ENCODE measurements at places on chromosomes 16 and 17.
A peak's percentile ranks its signal among the peaks of the same experiment; 100 is the strongest.

DNA sequence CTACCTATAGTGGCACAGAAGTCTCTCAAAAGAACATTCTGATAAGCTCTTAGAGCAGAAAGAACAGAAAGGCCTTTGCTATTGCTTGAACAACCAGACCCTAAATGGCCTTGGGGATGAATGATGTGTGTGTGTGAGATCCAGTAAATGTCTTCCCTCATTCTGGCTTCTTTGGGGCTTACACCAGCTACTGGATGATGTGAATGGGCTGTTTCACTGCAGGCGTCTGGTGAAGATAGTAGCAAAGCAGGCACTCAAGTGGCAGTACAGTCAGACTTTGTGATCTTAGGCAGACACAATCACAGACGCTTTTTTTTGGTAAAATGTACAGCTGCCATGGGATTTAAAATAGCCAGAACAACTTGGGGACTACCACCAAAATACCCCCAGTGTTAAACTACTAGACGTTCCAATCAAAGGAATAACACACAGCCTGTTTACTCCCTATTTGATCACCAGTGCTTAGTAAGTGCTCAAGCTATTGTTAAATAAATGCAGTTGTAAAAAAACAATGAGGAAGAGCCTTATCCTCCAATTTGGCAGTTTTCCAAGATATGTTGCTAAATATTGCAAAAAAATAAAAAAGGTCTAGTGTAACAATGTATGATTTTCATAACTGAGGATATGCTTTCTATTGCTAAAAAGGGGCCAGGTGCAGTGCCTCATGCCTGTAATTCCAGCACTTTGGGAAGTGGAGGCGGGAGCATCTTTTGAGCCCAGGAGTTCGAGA, 17.9 kb downstream of the NDUFAB1 start:
- DNase-seq: no peak

DNA sequence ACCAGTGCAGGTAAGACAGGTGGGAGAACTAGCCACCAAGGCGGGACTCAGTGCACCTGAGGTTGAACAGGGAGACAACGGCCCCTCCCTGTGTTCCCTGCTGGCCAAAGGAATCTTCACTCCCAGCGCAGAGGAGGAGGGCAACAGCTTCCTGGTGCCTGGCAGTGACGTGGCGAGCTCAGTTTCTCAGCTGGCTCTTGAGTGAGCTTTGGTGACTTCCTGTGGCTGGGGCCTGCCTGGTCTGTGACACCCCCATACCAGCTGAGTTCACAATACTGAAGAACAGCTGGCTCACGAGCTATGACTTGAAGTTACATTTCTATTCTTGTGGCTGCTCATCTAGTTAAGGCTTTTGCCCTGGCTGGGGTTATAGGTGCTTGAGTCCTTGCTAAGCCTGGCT, 26.1 kb downstream of the WNT9B start:
- DNase-seq: no peak

DNA sequence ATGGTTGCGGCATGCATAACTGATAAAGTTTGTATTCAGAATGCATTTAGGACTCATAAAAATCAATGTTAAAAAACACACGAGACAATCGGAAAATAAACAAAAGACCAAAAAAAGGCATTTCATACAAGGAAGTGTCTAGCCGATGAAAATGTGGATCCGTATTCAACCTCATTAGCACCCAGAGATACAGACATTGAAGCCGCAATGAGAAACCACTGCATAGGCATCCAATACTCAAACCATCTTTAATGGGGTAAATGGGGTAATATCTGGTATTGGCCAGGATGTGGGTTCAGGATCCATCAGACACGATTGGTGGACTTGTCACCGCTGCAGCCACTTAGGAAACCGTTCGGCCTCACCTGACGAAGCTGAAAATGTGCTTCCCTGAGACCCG, 47.4 kb upstream of the ENPP7 start:
- no peak for DNase-seq

DNA sequence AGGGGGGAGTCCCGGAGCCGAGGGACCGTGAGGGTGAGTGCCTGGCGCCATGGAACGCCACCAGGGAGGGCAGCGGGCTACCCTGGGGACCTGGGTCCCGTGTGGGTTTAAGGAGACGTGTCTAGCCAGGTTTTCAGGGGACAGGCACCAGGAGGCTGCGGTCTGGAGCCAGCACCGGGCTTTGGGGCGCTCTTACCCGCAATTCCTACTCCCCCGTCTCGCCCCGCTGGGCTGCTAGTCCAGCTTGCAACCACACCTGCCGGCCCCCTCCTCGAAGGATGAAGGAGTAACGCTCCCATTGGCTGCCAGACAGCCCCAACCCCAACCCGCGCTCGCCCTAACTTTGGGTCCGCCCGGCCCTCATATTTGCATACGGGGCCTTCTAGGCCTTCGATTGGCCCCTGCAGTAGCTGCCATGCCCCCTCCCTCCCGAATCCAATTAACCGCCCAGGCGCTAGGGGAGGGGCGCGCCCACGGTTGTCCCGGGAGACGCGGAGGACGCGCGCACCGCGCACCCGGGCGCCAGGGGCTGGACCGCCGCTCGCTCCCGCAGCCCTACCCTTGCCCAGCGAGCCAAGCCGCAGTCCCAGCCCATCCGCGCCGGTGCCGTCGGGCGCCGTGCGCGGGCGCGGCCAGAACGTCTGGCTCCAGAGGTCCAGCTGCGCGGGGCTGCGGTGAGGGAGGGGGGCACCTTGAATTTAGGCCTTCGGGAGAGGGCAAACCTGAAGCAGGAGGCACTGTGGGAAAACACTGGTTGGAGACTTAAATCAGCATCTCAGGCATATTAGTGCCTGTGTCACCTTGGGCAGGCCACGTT, at the start of gene TTLL6:
TSS of gene TTLL6 (minus strand) at position 456 of the 817 bp plus-strand sequence. CDS start at position 299, 157 bp downstream.
- DNase-seq: peak; percentile 43

DNA sequence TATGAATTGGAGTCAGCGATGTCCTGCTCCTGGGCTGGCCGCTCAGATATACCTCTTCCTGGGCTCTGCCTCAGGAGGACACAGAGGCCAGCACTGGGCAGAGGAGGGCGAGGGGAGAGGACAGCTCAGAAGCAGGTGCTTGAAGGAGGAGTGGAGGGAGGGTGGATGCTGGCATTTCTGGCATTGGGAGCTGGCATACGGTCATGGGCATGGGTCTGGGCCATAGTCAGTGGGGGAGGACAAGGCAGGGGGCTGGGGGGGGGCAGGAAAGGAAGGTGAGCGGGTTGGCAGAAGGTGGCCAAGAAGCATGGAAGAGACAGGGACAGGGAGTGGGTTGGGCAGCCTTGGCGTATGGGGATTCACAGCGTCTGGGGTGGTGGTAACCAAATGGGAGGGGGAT, 16.7 kb upstream of the RAP1GAP2 start:
- DNase-seq: no peak

DNA sequence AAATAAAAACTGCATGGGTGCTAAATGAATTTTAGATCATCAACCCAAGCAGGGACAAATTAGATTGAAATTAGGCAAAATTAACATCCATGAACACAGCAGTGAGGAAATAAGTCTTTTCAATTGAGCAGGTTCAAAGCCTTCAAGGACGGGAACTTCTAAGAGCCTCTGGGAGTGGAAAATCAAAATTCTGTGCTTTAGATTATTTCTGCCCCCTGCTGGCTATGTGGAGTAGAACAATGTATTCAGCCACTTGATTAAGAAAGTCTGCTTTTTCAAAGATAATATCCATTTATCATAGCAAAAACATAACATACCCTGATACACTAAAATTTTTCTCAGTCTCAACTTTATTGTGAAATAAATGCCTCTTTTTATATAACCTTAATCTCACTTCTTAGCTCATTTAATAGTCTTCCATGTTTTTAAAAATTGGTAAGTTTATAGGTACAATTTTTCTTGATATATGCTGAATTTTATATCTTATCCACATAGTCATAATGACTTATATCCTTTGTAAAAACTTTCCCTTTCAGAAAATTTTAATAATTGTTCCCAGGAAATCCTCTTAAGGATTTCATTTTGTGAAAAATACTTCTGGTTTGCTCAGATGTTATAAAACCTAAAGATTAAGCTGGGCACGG, 28.1 kb upstream of the NOL11 start:
- peak; percentile 15 for DNase-seq

DNA sequence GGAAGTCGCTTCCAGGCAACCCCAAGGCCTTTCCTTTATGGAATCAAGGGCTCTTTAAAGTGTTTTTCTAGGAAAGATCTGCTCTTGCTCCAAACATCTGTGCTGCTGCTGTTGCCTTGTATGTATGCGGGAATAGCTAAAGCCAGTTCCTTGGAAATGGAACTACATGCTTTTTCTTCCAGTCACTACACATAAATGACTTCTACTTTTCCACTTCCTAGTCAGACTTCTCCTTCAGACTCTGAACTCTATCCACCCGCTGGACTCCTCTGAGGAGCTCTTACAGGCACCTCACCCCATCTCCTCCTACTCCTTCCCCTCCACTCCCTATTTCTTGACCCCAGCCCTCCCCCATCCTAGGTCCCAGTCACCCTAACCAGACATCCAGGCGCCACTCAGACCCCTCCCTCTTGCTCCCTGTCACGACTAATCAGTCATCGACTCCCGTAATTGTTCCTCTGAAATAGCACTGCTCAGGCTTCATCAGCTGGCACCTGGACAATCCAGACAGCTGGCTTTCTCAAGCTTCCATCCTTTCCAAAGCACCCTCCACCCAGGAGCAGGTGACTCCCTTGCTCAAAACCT, 15.0 kb upstream of the PEMT start:
- DNase-seq: no peak

DNA sequence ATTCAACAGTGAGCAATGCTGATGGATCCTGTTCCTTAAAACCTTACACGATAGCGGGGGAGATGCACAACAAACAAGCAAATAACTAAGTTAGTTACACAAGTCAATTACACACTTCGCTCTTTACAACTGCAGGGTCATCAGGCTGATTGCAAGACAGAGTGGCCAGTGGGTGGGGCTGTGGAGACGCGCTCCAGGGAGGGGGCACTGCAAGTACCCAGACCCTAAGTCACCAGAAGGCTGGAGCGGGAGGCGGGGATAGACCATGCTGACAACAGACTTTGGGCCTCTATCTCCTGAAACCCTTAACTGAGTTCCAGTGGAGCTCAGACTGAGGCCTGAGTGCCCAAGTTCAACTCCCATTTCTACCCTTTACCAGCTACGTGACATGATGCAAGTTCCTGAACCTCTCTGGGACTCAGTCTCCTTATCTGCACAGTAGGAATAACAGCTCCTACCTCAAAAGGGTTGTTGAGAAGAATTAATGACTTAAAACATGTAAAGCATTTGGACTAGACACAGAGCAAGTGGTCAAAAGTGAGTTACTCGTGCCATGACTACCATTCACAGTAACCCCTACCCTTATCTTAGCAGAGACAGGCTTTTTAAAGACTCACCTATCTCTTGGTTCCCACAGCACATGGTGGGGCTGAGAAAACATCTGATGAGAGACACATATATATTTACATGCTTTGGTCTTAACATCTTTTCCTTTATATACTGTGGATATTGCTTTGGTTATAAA, 10.4 kb downstream of the CPPED1 start:
- no peak for DNase-seq

Data from stimulated activated CD8-positive, alpha-beta memory T cell treated with anti-CD3 and anti-CD28 coated beads, Interleukin-7, amount 100 ng/mL, for 1 hour (primary cell).